Globus pallidus (tissue), 1 donor: ENCODE measurements at places on chromosomes 5 and 9.

GRCh38 chr5:156119692-156120091, 207.3 kb upstream of the SGCD start:
- DNase-seq, result no peak

DNA sequence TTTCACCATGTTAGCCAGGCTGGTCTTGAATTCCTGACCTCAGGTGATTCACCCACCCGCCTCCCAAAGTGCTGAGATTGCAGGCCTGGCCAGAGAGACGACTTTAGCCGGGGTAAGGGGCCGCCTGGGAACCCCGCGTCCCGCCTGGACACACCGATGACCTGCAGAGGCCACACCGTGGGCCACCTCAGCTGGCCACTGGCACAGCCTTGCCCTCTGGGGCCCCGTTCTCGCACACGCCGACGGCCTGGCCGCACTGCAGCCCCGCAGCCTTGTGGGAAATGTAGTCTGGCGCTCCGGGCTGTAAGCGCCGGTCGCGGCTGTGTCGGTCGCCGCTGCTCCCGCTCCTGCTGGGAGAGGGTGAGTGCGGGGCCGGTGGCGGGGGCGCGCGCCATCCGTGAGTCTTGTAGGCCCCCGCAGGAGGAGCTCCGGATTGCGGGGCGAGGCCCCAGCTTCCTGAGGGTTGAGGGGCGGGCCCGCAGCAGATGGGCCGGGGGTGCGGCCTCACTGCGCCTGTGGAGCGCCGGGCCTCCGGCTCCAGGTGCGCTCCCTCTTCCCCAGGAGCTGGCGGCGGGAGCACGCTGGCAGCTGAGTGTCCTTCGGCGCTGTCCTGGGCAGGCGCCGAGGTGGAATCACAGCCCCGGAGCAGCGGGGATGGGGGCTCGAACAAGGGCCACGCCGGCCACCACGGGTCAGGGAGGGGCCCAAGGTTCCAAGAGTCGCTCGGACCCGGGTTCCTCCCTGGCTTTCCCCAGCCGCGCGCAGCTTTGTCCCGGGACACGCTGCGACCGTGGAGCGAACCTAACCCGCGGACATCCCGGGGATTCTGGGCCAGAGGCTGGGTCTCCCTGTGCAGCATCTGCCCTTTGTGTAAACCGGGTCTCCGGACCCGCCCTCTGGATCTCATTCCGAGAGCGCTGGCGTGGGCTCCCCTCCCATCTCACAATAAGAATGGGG, at the start of gene ZFP2:
TSS of gene ZFP2 (plus strand) at position 299 of the 957 bp plus-strand sequence. CDS start 35,401 bp downstream, outside the sequence.
- DNase-seq, result peak; percentile 53

GRCh38 chr5:56633950-56634349, 181.4 kb upstream of the MAP3K1 start:
- DNase-seq, result no peak

DNA sequence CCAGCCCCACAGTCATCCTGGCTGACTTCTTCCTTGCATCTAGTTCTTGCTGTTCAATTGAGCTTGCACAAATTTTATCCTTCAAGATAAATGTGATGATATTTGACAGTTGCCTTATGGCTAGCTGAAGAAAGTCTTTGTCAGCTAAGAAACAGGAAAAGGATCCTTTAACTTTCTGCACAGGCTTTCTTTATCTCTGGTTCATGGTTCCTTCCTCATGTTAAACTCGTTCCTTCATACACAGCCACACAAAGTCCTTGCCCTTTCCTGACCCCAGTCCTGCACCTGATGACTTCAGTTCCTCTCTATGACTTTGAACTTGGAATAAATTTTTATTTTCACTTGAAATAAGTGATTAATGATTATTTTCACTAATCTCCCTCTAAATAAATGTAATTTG, 132.5 kb upstream of the PRSS3 start:
- DNase-seq, result no peak

- DNase-seq, result no peak
These were observed 7.0 kb upstream of the UGT3A2 start for GRCh38 chr5:36073595-36074216.

- no peak for DNase-seq
These were observed 17.7 kb downstream of the C9orf40 start for GRCh38 chr9:74935008-74935407.

DNA sequence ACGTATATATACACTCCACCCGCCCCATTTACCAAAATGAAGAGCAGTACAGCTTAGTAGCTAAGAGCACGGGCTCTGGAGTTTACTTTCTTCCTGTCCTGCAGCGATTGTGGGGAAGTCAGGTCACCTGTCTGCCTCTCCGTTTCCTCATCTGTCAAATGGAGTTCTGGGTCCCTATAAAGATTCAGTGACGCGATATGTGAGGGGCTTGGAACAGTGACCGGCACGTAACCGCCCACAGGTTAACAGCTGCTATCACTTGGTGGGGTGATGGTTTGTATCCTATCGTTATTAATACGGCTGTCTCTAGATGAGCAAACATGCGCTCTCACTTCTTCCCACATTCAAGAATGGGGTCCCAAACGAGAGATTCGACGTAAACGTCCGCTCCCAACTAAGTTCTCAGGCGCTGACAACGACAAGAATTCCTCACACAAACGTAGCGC, 426 bp downstream of the FAM114A2 start:
- DNase-seq, result peak; percentile 11

- no peak for DNase-seq
These were observed 59.7 kb downstream of the DCP2 start for GRCh38 chr5:113036321-113036720.

DNA sequence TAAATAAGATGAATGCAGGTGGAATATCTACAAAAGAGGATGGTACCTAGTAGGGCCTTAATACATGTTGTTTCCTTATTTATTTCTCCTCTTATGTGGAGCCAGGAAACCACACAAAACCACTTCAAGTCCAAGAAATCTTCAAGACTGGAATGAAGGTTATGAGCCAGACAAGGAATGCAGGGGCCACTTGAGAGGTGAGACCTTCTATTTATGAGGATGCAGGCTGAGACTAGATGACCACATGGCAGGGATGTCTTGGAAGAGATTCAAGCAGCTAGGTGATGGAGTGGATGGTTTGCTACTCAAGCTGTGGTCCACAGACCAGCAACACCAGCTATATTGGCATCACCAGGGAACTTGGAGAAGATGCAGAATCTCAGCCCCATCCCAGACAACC, 92.2 kb downstream of the TNC start:
- no peak for DNase-seq

DNA sequence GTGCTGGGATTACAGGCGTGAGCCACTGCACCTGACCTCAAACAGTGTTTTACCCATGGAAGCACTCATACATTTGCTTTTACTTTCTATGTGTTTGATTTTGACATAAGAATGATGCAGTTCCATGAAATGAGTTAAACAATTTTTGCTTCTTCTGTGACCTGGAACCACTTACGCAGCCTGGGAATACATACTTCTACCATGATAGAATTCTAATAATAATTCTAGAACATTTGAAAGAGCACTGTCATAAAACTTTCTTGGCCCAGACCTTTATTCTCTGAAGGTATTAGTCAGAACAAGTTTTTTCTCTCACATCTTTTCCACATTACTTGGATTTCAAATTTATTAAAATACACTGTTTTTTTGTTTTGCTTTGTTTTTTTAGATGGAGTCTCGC, 25.3 kb upstream of the COL5A1 start:
- no peak for DNase-seq

- no peak for DNase-seq
These were observed 81.1 kb downstream of the SERINC5 start for GRCh38 chr5:80174790-80175189.

GRCh38 chr5:95993266-95993665, 31.6 kb upstream of the ELL2 start:
- DNase-seq, result no peak

DNA sequence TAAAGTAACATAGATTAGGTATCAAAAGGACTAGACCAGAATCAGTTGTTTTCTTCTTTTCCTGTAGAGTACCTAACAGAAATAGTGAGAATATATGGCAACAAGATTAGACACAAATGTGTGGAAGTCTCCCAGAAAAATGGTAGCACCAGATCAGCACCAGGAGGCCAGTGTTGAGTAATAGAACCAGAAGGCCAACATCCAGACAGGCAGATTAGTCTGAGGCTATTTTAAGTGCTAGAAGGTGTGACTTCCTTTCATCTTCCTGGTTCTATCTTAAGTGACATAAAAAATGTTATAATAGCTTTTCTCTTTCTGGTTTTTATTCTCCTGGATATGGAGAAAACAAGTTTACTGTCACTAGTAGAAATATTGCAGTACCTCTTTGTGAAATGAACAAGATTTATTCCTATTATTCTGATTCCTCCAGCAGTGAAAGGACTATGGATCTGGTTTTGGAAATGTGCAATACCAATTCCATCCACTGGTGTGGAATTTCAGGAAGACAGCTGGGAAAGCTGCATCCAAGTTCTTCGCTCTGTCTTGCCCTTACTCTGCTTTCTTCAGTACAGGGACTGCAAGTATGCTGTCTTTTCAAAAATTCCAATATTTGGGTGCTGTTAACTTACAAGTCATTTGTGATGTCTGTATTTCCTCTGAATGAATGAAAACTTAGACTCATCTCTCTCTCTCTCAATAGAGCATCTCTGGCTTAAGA, 39.1 kb downstream of the SHLD3 start:
- DNase-seq, result no peak

DNA sequence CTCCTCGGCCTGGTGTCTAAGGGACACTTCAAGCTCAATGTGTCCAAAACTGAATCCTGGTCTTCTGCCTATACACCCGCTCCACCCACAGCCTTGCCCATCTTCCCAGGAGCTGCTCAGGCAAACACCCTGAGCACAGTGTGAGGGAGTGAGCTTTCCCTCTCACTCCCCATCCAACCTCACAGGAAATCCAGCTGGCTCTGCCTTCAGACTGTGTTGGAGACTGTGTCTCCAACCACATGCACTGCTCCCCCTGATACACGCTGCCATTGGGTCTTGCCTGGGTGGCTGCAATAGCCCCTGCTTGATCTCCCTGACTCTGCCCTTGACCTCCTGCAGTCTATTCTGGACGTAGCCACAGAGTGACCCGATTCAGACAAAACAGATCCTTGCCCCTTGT, 319.5 kb upstream of the MSX2 start:
- DNase-seq, result no peak

DNA sequence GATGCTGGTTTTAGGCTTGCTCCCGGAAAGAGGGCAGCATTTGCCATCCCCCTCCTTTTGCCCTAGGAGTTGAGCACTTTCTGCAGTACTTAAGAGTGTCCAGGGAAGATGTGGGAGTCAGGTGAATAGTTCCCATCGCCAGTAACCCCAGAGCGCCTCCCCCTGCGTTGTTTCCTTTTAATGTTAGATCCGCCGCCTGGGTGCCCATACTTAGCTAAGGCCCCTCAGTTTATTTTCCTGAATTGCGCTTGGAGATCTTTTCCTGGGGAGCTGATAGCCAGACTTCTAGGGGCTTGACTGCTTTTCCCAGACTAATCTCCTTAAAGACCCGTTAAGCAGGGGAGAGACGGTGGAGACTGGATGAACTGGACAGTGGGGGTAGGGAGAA, 377 bp upstream of the PCDHAC2 start:
- peak; percentile 51 for DNase-seq

- DNase-seq, result peak; percentile 33
These were observed 15.5 kb downstream of the TRIM7 start for GRCh38 chr5:181189363-181189961.

DNA sequence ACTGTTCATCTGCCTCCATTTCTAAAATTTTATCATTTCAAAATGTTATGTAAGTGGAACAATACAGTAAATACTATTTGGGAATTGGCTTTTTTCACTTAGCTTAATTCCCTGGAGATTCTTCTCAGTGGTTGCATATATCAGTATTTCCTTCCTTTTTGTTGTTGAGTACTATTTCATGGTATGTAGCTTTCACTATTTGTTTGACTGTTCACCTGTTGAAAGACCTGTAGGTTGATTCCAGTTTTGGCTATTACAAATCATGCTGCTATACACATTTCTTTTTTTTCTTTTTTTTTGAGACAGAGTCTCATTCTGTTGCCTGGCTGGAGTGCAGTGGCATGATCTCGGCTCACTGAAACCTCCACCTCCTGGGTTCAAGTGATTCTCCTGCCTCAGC, 33.0 kb upstream of the PWWP2A start:
- DNase-seq, result no peak

GRCh38 chr5:67123819-67124218, 72.8 kb downstream of the CD180 start:
- DNase-seq, result no peak

GRCh38 chr5:81205058-81205457, 28.1 kb upstream of the CKMT2 start:
- no peak for DNase-seq

DNA sequence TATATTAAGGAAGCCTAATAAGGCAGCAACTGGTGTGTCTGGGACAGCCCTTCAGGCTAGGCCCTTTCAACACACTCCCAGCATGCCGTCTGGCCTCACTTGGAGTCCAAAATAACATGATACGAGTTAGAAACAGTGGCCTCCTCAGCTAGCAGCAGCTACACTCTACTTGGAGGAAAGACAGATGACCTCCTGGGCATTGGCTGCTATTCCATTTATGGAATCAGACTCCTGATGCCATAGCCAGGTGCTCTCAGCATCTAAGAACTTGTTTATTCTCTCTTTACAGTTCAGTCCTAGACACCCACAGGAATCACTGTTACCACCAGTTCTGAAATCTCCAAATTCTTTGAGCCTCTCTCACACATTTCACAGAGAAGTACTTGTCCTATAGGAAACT, 31.8 kb downstream of the RUSC2 start:
- no peak for DNase-seq

DNA sequence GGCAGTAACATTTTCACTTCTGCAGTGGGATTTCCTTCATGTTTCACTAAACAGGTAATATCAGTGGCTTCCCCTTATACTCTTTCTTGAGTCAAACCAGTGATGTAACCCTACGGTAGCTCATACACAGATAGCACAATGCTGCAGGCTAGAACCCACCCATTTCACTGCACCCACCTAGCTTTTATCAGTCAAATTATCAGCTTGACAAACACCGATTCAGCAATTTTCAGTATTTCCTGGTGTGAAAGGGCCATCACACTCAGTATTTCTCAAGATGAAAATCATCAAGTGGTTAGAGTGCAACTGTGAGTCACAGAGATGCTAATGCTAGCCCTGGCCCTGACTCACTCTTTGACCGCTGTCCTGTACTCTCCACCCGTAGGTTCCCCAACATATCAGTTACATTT, 242.3 kb upstream of the PTGER4 start:
- DNase-seq, result no peak

DNA sequence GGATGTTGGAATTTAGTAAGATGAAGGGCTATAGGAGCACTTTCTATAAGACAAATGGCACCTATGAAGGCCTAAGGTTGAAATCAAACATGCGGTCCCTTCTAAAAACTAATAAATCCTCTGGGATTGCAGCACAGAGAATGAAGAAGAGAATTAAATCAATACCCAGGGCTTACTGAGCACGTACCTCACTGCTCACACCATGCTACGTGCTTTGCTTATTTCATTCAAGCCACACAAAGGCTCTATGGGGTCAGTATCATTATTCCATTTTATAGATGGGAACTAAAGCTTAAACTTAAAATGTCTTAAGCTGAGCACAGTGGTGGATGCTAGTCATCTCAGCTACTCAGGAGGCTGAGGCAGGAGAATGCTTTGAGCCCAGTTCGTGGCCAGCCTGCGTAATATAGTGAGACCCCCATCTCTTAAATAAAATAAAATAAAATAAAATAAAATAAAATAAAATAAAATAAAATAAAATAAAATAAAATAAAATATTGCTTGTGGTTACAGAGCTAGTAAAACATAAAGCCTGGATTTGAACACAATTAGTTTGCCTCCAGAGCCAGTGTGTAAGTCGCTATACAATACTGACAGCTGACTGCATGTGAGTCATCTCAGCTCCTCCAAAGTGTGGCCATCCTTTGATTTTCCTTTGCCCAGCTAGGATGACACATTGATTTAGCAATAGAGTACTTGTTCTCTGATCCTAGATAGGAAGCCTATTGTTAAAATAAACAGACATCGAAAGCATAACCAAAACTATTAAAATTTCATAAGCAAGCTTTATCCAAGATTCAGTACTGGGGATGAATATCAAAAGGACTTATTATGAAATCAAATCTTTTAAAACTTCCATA, 20.9 kb upstream of the DPYSL3 start:
- DNase-seq, result peak; percentile 19
